ENCODE measurements at places on chromosomes 16 and 17. TPM values are rescaled to one million over a fixed set of nuclear protein-coding genes. Genes with fewer than 3 reads are reported as not detected.

- DNase-seq = no peak
Observed at GRCh38 chr16:82832821-82833220, 206.1 kb downstream of the CDH13 start.

DNA sequence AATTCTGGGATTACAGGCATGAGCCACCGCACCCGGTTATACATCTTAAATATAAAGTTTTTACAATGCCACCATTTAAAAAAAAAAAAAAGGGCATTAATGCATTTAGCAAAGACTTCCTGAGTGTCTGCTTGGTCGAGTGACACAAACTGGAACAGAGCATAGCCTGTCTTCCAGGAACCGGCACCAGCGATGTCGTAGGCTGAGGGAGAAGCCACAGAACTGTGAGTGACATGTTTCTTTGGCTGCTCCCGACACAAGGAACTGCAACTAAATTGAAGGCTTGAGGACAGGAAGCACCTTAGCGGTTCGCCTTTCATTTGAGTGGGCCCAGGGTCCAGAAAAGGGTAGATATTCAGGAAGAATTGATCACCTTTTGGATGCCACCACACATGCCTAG, 717.8 kb downstream of the MAF start:
- DNase-seq = no peak

DNA sequence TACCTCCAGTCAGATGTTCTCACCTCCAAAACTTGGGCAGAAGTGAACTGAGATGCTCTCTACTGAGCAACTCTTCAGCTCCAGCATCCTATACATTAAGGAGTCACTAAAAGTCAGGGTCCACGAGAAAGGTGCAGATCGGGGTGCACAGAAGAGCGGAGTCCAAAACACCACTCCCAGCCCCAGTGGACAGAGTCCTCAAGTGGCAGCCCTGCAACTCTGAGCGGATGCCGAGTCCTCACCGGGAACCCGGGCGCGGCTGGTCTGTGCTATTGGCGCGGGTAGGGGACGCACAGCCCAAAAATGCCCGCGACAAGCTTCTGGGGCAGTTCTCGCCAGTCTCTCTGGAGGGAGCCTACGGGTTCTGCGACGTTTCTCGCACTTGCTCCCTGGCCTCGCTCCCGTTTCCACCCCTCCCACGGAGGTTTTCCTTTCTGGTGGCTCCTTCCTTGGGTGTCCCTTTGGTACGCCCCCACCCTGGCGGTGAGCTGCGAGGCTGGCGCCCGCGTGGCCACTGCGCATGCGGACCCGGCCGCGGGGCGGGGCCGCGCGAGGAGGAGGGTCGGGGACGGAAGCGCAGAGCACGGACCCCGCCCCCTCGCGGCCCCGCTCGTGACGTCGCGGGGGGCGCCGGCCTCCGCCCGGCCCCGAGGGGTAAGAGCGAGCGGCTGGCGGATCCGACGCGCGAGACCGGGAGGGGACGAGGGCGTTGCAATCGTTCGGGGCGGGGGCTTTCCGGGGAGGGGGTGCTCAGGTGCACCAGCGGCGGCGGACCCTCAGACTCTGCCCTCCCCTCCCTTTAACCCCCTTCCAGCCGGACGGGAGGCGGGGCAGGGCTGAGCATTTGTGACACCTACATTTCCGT, at the start of gene TMEM219:
TMEM219 (plus strand) TSS at position 601 of the 865 bp plus-strand sequence. CDS start 1,065 bp downstream, outside the sequence.
- peak; percentile 73 for DNase-seq

GRCh38 chr16:57862698-57863433, 60.6 kb upstream of the KIFC3 start:
- no peak for DNase-seq

GRCh38 chr16:12119562-12119961, 143.0 kb downstream of the SNX29 start:
- peak; percentile 56 for DNase-seq

DNA sequence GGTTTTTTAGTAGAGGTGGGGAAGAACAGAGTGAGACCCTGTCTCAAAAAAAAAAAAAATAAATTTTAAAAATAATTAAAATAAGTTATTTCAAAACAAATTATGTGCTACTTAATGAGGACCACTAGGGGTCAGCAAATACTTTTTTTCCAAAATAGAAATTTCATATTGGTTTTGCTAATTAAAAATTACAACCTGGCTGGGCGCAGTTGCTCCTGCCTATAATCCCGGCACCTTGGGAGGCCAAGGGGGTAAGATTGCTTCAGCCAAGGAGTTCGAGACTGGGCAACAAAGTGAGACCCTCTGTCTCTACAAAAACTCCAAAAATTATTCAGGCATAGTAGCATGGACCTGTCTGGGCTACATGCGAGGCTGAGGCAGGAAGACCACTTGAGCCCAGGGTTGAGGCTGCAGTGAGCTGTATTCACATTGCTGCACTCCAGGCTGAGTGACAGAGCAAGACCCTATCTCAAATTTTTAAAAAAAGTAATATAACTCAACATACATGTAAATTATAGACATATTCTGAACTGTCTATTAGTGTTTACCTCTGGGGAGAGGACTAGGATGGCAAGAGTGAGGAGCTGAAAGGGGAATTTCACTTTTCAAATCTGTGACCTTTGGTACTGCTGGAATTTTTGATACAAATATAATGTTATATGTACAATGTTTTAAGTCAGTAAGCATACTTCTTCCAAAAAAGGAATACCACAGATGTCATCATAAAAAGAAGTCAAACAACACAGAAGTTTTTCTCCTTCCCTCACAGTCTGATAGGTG, 8.1 kb downstream of the MEIOB start:
- DNase-seq = no peak

DNA sequence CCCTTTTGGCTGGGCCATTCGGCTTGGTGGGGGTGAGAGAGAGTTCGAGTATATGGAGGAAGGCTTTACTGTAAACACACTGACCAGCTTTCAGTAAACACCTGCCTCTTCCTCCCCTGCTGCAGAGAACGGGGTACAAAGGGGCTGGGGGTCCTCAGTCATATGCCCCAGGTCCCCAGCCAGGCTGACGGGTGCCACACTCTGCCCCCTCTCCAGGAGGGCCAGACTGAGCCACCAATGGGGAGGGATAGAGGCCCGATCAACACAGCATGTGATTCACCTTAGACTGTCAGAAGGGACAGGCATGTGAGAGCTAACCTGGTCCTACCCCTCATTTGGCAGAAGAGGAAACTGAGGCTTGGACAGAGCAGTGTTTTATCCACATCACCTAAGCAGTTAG, 13.0 kb downstream of the NHERF1 start:
- DNase-seq = no peak

EPN3 gene
- not detected for total RNA-seq

Data from H4 (cell line).